ENCODE measurements at places on chromosomes 7 and 10.

DNA sequence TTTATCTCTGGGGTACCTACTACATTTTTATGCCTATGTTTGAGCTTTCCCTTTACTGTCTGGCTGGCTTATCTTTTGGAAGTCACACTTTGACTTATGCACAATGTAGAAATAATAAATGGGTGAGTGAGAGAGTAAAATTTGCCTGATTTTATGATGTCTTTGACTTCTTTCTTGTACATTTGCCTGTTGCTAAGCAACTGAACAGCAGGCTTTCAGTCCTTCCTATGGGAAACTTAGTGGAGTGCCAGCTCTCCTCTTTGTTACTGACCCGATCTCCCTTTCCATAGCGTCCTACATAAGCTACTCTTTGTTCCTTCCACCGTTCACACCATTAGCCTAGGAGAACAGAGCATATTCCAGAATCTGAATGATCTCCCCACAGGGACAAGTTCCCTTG, 4.2 kb downstream of the TAS2R60 start:
- no peak for DNase-seq

GRCh38 chr7:134669845-134670373, 23.3 kb downstream of the BPGM start:
- no peak for DNase-seq

DNA sequence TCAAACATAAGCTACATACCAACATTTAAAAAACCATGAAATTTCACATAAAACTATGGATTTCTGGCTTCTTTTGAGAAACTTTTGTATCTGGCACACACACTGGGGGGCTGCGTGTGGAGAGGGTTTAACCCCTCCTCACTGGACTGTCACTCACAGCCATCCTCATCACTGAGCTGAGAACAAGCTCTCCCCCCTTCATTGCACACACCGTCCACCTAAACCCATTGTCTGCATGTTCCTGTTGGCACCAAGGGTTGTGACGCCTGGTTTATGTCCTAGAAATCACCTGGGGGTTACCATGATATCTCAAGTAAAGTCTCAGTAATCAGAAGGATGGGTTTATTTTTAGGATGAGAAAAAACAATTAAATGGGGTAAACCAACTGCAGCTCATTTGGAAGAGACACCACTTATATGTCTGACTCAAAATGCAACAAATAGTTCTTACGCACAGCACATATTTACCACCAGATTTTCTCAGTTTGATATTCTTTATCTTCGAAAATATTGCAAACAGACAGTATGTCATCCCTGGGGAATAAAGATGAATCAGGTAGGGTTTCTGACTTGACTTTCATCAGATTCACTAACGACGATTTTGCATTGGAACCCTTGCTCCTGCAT, 218.5 kb upstream of the KLF6 start:
- no peak for DNase-seq

DNA sequence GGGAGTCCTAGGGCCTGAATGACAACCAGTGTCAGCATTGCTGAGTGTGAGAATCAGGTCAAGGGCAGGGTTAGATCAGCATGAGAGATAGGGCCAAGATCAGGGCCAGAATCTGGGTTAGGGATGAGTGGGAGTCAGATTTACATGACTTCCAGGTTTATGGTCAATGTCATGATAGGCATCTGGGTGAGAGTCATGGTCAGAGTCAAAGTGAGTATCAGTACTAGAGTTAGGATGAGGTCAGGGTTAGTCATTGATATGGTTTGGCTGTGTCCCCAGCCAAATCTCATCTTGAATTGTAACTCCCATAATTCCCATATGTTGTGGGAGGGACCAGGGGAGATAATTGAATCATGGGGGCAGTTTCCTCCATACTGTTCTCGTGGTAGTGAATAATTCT, 12.3 kb downstream of the MRPS24 start:
- no peak for DNase-seq
